ENCODE measurements at places on chromosomes 4 and X. TPM values are rescaled to one million over a fixed set of nuclear protein-coding genes. Genes with fewer than 3 reads are reported as not detected.
A peak's percentile ranks its signal among the peaks of the same experiment; 100 is the strongest.

Gene FRAS1
- not detected for total RNA-seq

Gene MAD2L1
- 5.6 TPM for total RNA-seq

Gene IL21
- total RNA-seq = 0.08 TPM

Gene SHROOM4
- not detected for total RNA-seq

Gene VEGFD
- not detected for total RNA-seq

Gene TRAPPC11
- 14.7 TPM for total RNA-seq

Gene SMARCA5
- 64.2 TPM for total RNA-seq

Gene PWWP3B
- not detected for total RNA-seq

Gene PAGE4
- not detected for total RNA-seq

DNA sequence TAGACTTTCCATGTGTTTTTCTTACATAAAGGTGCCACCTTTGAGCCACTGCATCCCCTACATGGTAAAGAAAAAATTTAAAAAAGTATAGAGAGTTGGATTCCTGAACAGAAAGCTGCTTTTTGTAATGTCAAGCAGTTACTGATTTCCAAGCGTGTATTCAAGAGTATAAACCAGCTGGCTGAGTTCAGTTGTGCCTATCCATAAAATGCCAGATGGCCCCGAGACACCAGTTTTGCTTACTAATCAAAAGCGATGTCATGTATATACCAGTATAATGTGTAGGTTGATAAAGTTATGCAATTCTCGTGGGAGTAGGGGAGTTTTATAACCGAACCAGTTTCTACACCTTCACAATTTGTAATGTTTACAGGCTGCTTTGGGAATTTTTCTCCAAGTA lies 26.2 kb upstream of the PNPLA4 start:
- no peak overlapping the region for H3K27ac ChIP-seq
- no peak for DNase-seq
- H3K36me3 ChIP-seq = no peaks in the 10 kb centered on the region

DNA sequence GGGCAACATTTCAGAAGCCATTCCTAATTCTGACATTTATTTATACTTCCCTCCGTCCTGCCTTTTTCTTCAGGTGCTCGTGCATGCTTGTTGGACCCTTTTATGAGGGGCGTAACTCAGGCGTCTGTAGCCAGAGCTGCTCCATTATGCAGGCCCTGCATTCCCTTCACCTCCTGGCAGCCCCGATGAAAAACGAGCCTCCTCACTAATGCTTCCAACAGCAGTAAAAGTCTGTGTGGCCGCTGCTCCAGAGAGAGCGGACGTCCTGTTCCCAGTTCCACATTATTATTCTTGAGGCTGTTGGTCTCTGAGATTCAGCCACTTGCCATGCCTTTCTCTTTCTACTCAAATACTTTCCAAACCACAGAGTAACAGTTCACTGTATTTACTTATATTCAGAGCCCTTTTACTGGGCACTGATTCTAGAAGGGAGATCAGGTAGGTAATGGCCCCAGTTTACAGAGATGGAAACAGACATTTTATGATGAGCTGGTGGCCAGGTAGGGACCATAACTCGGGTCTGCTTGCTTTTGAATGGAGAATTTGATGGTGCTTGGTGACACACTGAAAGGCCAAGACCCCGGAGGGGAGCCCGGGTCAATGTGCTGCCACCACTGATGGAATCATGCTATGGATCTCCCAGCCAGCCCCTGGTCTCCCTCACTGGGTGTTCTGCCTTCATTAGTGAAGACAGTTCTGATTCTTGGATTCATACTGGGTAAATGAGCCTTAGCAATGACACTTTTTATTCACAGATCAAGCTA lies 101.0 kb downstream of the GATB start:
- H3K27ac ChIP-seq = no peak overlapping the region
- no peaks in the 10 kb centered on the region for H3K27me3 ChIP-seq
- DNase-seq = no peak
- H3K36me3 ChIP-seq = no peaks in the 10 kb centered on the region

DNA sequence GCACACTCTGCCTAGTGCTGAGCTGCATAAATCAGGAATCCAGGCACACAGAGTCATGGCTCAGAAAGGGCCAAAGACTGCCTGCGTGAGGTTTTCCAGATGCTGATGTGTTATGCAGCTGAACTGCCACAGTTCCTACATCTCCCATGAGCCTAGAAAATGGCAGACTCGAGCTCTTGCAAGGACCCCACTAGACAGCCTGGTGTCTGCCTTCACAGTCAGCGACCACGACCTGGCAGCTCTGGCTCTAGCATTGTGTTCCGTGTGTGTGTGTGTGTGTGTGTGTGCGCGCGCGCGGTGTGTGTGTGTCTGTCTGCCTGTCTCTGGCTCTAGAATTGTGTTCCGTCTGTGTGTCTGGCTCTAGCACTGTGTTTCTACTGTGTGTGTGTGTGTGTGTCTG lies 203.6 kb upstream of the AGTR2 start:
- DNase-seq = no peak
- H3K4me1 ChIP-seq = no peaks in the 10 kb centered on the region
- H3K36me3 ChIP-seq = no peaks in the 10 kb centered on the region
- no peak overlapping the region for H3K4me3 ChIP-seq
- H3K27ac ChIP-seq = no peak overlapping the region

DNA sequence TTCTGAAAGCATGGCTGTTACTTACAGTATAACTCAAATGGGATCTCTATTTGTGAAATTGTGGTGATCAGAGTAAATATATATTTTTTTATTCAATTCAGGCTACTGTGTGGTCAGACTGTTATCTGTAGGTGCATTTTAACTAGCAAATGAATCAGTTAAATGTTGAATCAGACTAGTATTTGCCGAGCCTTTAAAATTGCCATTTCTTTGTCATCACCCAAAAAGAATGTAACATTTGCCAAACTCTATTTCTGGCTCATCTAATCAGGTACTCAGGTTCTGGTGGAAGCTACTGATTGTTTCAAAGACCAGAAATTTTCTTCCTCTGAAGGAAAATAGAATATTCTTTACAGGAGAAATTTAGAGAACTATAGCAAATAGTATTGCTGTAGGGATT lies 1.8 kb upstream of the NAA15 start:
- H3K27ac ChIP-seq = no peak overlapping the region
- no peak for DNase-seq
- no peak overlapping the region for H3K4me3 ChIP-seq

GRCh38 chr4:180615746-180616145 lies 1627.5 kb upstream of the TENM3 start:
- no peaks in the 10 kb centered on the region for H3K4me1 ChIP-seq
- no peaks in the 10 kb centered on the region for H3K27me3 ChIP-seq
- DNase-seq = no peak
- no peak overlapping the region for H3K27ac ChIP-seq
- H3K4me3 ChIP-seq = no peak overlapping the region
- no peaks in the 10 kb centered on the region for H3K36me3 ChIP-seq

DNA sequence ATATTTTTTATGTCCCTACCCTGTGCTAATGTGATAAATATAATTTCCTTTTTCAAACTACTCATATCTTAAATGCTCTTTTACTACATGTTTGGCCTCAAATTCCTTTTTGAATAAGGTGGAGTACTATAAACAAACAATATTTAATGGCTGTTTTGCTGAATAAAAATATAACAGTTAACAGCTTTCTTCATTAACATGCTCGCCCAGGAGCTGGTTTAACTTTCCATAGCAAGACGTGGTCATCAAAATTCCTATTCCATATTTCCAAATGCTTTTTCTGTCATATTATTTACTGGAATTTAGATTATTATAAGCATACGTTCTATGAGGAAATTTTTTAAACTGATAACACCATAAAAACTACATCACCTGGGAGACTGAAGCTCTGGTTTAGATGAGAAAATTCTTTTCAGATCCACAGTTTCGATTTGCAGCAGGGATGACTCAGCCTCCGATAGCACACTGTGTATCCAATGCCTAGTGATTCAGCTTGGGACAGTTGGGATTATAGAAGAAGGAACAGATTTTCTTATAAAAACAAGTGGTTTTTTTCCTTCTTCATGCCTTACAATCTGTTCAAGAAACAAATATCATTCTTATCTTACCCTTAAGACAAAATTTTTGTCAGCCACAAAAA lies 129.1 kb downstream of the FBXO8 start:
- H3K4me1 ChIP-seq = no peaks in the 10 kb centered on the region
- no peak for DNase-seq

- no peak for DNase-seq
- no peaks in the 10 kb centered on the region for H3K4me1 ChIP-seq
- H3K27me3 ChIP-seq = no peaks in the 10 kb centered on the region
- no peak overlapping the region for H3K4me3 ChIP-seq
- H3K36me3 ChIP-seq = peaks cover 16% of the 10 kb centered on the region
Observed at GRCh38 chr4:150683775-150684350, 101.9 kb downstream of the MAB21L2 start.

DNA sequence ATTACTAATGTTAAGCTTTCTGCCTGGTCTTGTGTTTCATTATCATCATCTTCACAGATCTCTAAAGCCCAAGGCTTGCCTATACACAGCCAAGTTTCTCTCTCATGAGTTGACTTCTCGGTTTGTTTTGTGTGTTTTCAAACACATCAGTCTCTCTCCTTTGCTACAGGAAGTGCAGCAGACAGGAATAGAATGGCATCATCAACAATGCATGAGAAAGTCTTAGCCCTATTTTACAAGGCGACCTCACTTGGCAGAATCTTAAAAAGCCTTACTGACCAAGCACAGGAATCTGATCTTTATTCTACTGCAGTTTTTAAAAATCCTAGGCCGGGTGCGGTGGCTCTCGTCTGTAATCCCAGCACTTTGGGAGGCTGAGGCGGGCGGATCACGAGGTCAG lies 36.8 kb downstream of the CC2D2A start:
- H3K4me3 ChIP-seq = no peak overlapping the region
- no peak overlapping the region for H3K27ac ChIP-seq
- H3K4me1 ChIP-seq = no peaks in the 10 kb centered on the region
- H3K27me3 ChIP-seq = no peaks in the 10 kb centered on the region
- no peak for DNase-seq
- no peaks in the 10 kb centered on the region for H3K36me3 ChIP-seq

DNA sequence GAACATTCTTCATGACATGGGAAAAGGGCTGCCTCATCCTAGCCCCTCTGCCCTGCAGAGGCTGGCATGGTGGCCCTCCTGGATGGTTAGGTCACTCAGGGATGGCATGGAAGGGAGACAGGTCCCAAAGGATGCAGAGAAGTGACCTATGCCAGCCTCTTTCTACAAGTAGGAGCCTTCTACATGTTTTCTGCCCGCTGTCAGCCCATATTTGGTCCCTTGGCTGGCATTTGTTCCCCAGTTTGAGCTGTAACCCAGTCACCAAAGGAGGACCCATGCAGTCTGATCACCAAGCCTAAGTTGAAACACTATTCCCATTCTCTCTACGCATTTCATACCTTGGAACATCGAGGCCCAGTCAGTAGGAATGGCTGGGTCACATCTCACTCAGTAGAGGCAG lies 95.4 kb downstream of the PJA1 start:
- H3K27me3 ChIP-seq = no peaks in the 10 kb centered on the region
- no peaks in the 10 kb centered on the region for H3K36me3 ChIP-seq
- DNase-seq = no peak
- no peak overlapping the region for H3K27ac ChIP-seq

GRCh38 chr4:128862608-128863311 lies 53.3 kb downstream of the JADE1 start:
- peak; percentile 76 for DNase-seq
- no peak overlapping the region for H3K4me3 ChIP-seq

GRCh38 chrX:73964579-73964978 lies 339.4 kb upstream of the ZCCHC13 start:
- H3K4me3 ChIP-seq = no peak overlapping the region
- no peak for DNase-seq
- H3K4me1 ChIP-seq = peaks cover 6% of the 10 kb centered on the region
- no peaks in the 10 kb centered on the region for H3K36me3 ChIP-seq
- H3K27ac ChIP-seq = no peak overlapping the region

- no peak overlapping the region for H3K27ac ChIP-seq
- no peaks in the 10 kb centered on the region for H3K4me1 ChIP-seq
- H3K4me3 ChIP-seq = no peak overlapping the region
- no peaks in the 10 kb centered on the region for H3K27me3 ChIP-seq
Observed at GRCh38 chr4:114727461-114727860, 128.9 kb downstream of the UGT8 start.

DNA sequence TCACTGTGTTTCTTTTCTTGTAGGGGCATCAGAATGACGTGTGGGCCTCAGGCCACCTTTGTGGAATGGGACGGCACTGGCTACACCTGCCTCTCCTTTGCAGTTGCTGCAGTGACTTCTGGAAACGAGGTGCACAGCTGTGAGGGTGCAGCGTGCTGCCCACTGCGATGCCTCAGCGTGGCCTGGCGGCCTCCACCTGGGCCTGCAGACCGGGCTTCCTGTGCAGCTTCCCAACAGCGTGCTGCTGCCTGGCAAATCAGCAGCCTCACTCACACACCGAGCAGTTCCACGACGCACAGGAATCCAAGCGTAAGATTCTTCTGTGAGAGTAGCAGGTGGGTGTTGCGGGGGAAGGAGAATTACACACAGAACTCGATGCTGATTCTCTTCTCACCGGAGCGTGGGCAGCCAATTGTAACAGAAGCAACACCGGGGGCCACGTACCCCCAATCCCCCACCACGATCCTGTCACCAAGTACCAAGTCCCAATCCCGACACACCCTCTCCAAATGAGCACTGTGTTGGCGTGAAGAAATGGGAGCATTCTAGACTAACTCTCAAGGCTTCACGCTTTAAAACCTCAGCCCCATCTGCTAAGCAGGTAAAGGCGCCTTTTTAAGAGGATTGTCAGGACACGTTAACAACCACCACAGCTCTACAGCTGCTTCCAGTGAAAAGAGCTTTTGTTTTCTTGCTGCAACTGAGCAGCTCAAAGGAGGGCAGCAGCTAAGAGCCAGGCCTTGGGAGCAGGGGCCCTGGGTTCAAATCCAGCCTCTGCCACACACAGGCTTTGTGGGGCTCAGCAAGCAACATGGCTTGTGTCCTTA lies 16.9 kb downstream of the WDR1 start:
- DNase-seq = peak; percentile 33
- peak overlapping the region; percentile 75 for H3K27ac ChIP-seq
- H3K27me3 ChIP-seq = no peaks in the 10 kb centered on the region
- peaks cover 95% of the 10 kb centered on the region for H3K36me3 ChIP-seq
- H3K4me1 ChIP-seq = peaks cover 99% of the 10 kb centered on the region

DNA sequence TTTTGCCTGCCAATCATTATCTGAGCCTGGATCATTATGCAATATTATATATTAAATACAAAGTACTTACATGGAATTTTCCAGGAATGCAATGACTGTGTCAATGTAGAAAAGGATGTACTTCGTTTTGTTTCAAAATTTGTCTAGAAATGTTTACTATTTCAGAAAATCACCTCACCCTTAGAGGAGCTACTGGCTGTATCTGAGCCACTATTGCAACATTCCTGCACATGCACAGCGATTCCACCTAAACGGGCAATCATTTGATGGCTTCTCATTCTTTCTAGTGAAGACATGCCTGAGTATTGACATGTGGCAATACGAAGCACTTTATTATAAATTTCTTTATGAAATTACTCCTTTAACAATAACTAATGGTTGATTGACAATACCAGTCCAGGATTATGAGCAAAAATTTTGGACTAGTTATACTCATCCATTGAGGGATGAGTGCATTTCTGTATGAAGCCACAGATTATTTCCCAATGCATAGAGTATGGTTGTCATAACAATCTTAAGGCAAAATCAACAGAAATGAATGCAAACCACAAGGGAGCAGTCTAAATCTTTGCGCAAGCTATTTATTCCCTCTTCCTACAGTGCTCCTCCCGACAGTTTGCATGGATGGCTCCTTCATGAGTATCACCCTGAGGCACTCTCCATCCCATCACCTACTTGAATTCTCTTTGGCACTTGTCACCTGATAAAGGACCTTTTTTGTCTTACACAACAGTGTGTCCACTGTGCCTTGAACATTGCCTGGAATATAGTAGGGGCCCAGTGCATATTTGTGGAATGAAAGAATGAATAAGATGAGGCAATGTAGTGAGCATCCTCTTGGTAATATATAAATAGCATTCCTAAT lies 35.8 kb upstream of the MMAA start:
- no peak for DNase-seq
- peaks cover 5% of the 10 kb centered on the region for H3K27me3 ChIP-seq

All from CD4-positive, alpha-beta T cell (primary cell).